ENCODE measurements at places on chromosomes 4 and X. TPM values are rescaled to one million over a fixed set of nuclear protein-coding genes. Genes with fewer than 3 reads are reported as not detected.

PAGE4 gene
- not detected for total RNA-seq

MAP3K15 gene
- not detected for total RNA-seq

GAGE12F gene
- total RNA-seq = not detected

EGF gene
- total RNA-seq = 0.09 TPM

SSX3 gene
- total RNA-seq = not detected

HMX1 gene
- not detected for total RNA-seq

BEX1 gene
- 0.36 TPM for total RNA-seq

CFAP47 gene
- total RNA-seq = not detected

FAT1 gene
- 114 TPM for total RNA-seq

ASB12 gene
- not detected for total RNA-seq

IL1RAPL1 gene
- 6.0 TPM for total RNA-seq

RENBP gene
- total RNA-seq = 5.6 TPM

NLGN3 gene
- 1.5 TPM for total RNA-seq

CYLC1 gene
- total RNA-seq = not detected

KLHL34 gene
- not detected for total RNA-seq

CABS1 gene
- total RNA-seq = not detected

AGTR2 gene
- total RNA-seq = not detected

GABRG1 gene
- total RNA-seq = not detected

FGFBP1 gene
- not detected for total RNA-seq

MAGEA4 gene
- not detected for total RNA-seq

TMPRSS11B gene
- total RNA-seq = not detected

TMEM150C gene
- 1.9 TPM for total RNA-seq

TRIM61 gene
- total RNA-seq = 2.5 TPM
